ENCODE measurements at places on chromosomes 2 and 18. TPM values are rescaled to one million over a fixed set of nuclear protein-coding genes. Genes with fewer than 3 reads are reported as not detected.

- peaks cover 3% of the 10 kb centered on the region for H3K4me1 ChIP-seq
- H3K27ac ChIP-seq: no peak overlapping the region
- DNase-seq: no peak
- no peaks in the 10 kb centered on the region for H3K36me3 ChIP-seq
These were observed 154.5 kb upstream of the NDUFV2 start for GRCh38 chr18:8948011-8948410.

KCNJ13 gene
- total RNA-seq: 21.9 TPM

DNA sequence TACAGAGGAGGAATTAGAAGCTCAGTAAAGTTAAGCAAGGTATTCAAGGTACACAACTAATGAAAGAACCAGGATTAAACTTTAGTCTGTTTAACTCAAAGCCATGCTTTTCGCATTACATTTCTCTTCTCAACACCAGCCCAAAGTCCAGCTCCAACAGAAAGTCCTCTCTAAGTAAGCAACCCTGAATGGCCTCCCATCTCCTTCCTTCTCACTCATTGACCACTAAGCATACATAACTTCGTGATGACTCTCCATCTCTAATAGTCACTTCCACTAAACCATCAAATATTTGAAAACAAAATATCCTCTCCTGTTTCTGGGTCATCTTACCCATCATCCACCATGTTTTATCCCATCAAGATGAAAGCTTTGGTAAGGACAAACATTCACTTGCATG, 219.8 kb downstream of the RAD51AP2 start:
- H3K4me1 ChIP-seq: no peaks in the 10 kb centered on the region
- no peaks in the 10 kb centered on the region for H3K36me3 ChIP-seq
- H3K27me3 ChIP-seq: no peaks in the 10 kb centered on the region

GPR39 gene
- 1.4 TPM for total RNA-seq

- H3K4me1 ChIP-seq: peaks cover 42% of the 10 kb centered on the region
- no peak overlapping the region for H3K4me3 ChIP-seq
- H3K36me3 ChIP-seq: no peaks in the 10 kb centered on the region
- H3K27ac ChIP-seq: peak overlapping the region; percentile 78
- H3K27me3 ChIP-seq: no peaks in the 10 kb centered on the region
These were observed 158.5 kb downstream of the GALNT3 start for GRCh38 chr2:165635532-165635931.

ANO7 gene
- total RNA-seq: 1.8 TPM

GRCh38 chr18:75115514-75115913, 93.4 kb downstream of the PTGR3 start:
- no peaks in the 10 kb centered on the region for H3K4me1 ChIP-seq
- H3K36me3 ChIP-seq: no peaks in the 10 kb centered on the region
- DNase-seq: no peak
- no peak overlapping the region for H3K4me3 ChIP-seq
- no peaks in the 10 kb centered on the region for H3K27me3 ChIP-seq
- H3K27ac ChIP-seq: no peak overlapping the region

GRCh38 chr2:113376913-113377445, 60.5 kb upstream of the ZNG1B start:
- no peaks in the 10 kb centered on the region for H3K36me3 ChIP-seq
- H3K4me3 ChIP-seq: no peak overlapping the region
- H3K4me1 ChIP-seq: no peaks in the 10 kb centered on the region
- no peaks in the 10 kb centered on the region for H3K27me3 ChIP-seq

- no peaks in the 10 kb centered on the region for H3K36me3 ChIP-seq
- H3K4me1 ChIP-seq: no peaks in the 10 kb centered on the region
- no peak for DNase-seq
These were observed 327.8 kb downstream of the MEIS1 start for GRCh38 chr2:66762761-66763160.

GRCh38 chr18:78416853-78417252, 562.8 kb upstream of the SALL3 start:
- peak; percentile 19 for DNase-seq
- no peaks in the 10 kb centered on the region for H3K27me3 ChIP-seq
- no peaks in the 10 kb centered on the region for H3K4me1 ChIP-seq
- H3K27ac ChIP-seq: no peak overlapping the region

GRCh38 chr18:58095222-58095621, 51.2 kb downstream of the NEDD4L start:
- H3K36me3 ChIP-seq: no peaks in the 10 kb centered on the region
- no peaks in the 10 kb centered on the region for H3K27me3 ChIP-seq
- peak; percentile 59 for DNase-seq
- H3K4me3 ChIP-seq: no peak overlapping the region
- no peak overlapping the region for H3K27ac ChIP-seq

HS6ST1 gene
- total RNA-seq: 31.1 TPM

DNA sequence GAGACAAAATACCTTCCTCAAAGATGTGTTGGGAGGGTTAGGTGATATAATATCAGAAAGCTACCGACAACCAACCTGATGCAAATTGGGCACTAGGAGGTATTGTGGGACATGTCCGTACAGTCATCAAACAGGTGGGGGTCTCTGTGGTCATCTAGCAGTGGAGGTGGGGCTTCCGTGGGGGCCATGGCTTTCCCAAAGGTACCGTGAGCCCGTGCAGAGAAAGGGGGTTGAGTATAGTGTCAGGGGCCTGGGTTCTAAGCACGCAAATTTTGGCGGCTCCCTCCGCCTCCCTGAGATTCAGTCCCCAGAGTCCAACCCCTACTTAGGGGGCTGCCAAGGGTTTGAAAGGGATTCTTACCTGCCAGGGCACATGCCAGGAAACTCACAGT, 32.6 kb downstream of the HJURP start:
- no peak for DNase-seq
- H3K36me3 ChIP-seq: no peaks in the 10 kb centered on the region
- no peak overlapping the region for H3K4me3 ChIP-seq
- H3K27me3 ChIP-seq: no peaks in the 10 kb centered on the region
- no peak overlapping the region for H3K27ac ChIP-seq
- H3K4me1 ChIP-seq: no peaks in the 10 kb centered on the region

DNA sequence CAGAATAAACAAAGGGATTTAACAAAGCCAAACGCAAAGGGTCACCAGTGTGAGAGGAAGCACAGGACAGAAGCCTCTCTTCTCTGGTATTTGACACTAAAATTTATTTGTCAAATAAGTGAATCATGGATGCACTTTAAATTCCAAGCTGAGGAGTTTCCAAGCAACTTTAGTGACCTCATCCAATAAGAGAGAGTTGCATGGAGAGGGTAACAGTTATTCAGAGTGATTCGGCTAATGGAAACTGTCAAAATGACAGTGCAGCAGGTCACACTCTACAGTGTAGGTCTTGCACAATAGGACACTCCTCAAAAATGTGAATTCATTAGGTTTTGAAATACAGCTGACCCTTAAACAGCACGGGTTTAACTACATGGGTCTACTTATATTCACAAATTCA, 103.9 kb upstream of the ACVR1C start:
- H3K36me3 ChIP-seq: no peaks in the 10 kb centered on the region
- no peak overlapping the region for H3K4me3 ChIP-seq
- DNase-seq: no peak
- no peaks in the 10 kb centered on the region for H3K27me3 ChIP-seq
- no peaks in the 10 kb centered on the region for H3K4me1 ChIP-seq

FAM237A gene
- not detected for total RNA-seq

DNA sequence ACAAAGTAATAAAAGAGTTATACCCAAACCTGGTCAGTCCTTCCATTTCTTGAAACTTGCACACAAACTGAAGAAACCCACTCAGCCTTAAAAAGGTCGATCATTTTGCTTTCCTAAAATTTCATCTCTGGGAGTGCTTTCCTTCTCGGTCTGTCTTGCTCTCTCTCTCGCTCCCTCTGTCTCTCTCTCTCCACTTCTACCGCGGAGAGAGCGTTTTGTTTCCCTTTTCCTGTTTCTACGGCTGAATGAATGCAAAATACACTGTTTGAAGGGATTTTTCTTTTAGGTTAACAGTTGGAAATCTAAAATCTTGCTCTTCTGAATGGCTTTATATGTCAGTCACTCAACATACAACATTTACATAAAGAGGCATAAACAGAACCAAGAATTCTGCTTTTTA, 424.2 kb downstream of the TGIF1 start:
- no peaks in the 10 kb centered on the region for H3K27me3 ChIP-seq
- no peak overlapping the region for H3K27ac ChIP-seq
- peak; percentile 16 for DNase-seq
- H3K4me3 ChIP-seq: peak overlapping the region; percentile 30
- H3K36me3 ChIP-seq: no peaks in the 10 kb centered on the region
- peaks cover 50% of the 10 kb centered on the region for H3K4me1 ChIP-seq

- no peak overlapping the region for H3K27ac ChIP-seq
- DNase-seq: peak; percentile 48
- peaks cover 38% of the 10 kb centered on the region for H3K4me1 ChIP-seq
- H3K27me3 ChIP-seq: peaks cover 19% of the 10 kb centered on the region
These were observed 7.6 kb downstream of the CTIF start for GRCh38 chr18:48546396-48546795.

DNA sequence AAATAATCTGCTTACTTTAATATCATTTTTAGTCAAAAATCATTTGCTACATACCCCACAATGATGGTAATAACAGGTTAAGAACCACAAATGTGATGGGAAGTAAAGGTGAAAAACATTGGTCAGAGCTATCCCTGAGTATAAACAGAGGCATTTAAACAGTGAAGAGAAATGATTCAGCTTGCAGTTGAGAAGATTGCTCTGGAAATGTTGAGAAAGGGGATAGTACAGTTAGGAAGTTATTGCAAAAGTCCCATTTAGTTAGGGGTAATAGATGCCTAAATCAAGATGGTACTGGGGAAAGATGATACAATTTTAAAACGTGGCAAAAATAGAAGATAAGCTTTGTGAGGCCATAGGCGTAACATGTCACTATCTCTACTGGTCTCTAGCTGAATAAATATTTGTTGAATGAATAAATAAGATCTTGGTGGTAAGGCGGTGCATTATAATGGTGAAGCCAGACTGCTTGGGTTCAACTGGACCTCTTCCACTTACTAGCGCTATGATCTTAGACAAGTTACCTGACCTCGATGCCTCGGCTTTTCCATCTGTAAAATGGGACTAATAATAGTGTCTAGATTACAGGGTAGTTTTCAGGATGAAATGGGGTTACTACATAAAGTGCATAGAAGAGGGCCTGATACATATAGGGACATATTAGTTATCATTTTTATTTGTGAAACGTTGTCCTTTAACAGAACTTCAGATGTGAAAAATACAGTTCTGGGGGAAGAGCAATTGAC, 2.0 kb upstream of the BZW1 start:
- H3K4me1 ChIP-seq: peaks cover 17% of the 10 kb centered on the region
- H3K27ac ChIP-seq: no peak overlapping the region
- no peak for DNase-seq
- H3K27me3 ChIP-seq: no peaks in the 10 kb centered on the region
- no peak overlapping the region for H3K4me3 ChIP-seq

ZEB2 gene
- total RNA-seq: 72.9 TPM

- no peaks in the 10 kb centered on the region for H3K36me3 ChIP-seq
- H3K27ac ChIP-seq: no peak overlapping the region
- peak overlapping the region; percentile 63 for H3K4me3 ChIP-seq
These were observed 769 bp downstream of the FAM110C start for GRCh38 chr2:45342-46130.

MC2R gene
- total RNA-seq: not detected

GRCh38 chr2:104562537-104562936, 291.4 kb upstream of the POU3F3 start:
- H3K27me3 ChIP-seq: no peaks in the 10 kb centered on the region
- no peaks in the 10 kb centered on the region for H3K36me3 ChIP-seq
- H3K27ac ChIP-seq: no peak overlapping the region
- no peak overlapping the region for H3K4me3 ChIP-seq
- no peak for DNase-seq

HAT1 gene
- 109 TPM for total RNA-seq

All from neural progenitor cell (in vitro differentiated cells).